ENCODE measurements at places on chromosomes 7 and 10.

DNA sequence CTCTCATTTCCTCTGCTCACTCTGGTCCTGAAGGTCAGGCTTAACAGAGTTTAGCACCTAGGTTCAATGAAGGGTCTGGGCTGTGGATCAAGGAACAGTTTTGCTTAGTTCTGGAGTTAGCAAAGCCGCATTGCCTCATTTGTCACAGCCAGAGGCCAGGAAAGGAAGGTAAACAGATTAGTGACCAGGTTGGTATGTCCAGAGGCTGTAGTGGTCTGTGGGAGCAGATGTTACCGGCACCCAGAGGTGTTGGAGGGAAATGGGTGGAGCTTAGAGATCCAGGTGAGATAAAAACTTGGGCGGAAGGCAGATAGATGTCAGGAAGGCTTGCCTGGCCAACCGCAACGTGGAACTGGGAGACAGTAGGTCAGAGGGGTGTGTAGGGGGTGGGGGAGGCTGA, 36.6 kb upstream of the ZMIZ2 start:
- DNase-seq, result no peak

- DNase-seq, result peak; percentile 76
These were observed 162.2 kb upstream of the TNS3 start for GRCh38 chr7:47743965-47744591.

GRCh38 chr10:69492746-69493462, 41.6 kb downstream of the TSPAN15 start:
- no peak for DNase-seq

- DNase-seq, result no peak
These were observed 48.4 kb downstream of the LHPP start for GRCh38 chr10:124509880-124510632.

- DNase-seq, result no peak
These were observed 32.7 kb upstream of the NRCAM start for GRCh38 chr7:108488768-108489538.

- DNase-seq, result no peak
These were observed 226.4 kb downstream of the MAGI2 start for GRCh38 chr7:79227044-79227443.

- no peak for DNase-seq
These were observed 119.1 kb upstream of the FAM3C start for GRCh38 chr7:121515229-121515628.

DNA sequence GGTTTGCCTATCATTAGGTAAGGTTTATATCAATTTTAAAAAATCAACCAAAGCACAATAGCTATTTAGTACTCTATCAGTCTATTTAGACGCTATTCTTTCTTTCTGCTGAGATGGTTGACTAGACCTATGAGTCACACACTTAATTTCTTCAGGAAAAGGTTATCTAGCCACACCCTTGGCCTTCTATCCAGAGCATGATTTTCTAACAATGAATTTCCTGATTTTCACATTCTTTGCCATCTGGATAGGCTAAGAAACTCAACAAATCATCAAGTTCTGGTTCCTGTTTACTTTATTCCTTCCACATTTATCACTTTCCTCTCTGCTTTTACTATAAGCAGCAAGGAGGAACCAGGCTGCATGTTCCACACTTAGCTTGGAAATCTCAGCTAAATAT, 8.1 kb downstream of the PRPS1L1 start:
- DNase-seq, result no peak

- DNase-seq, result no peak
These were observed 511.4 kb upstream of the GALNT17 start for GRCh38 chr7:70620333-70621055.

DNA sequence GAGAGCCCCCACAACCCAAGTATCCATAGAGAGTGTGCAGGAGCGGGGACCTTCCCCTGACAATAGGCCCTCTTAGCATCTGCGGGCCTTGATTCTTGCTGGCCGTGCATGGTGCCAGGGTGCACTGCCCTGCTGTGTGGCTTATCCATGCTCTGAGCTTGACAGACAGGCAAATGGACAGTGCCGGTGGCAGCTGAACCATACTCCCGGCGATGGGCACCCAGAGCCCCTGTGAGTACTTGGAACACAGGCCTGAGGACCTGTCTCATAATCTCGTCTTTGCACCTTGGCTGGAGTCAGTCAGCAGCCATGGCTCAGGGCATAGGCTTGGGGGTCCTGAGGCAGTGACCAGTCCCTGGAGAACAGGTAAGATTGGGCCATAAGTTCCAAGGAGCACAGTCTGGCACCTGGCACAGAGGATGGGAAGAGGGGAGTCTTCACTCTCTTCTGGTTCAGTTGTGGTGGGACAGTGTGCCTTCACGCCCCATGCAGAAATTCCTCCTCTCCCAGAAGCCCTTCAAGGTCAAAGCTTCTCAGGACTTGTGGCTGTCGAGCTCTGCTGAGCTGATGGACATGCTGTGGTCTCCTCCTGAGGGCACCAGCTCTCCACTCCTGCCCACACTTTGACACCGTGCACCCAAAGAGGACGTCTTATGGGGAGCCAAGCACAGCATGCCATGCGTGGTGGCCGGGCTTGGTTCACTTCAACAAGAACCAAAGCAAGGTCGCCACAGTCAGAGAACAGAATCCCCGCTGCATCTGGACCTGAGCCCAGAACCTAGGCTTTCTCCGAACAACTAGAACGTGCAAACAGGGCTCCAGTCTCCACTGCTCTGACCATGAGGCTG, 59.4 kb upstream of the CAMK2B start:
- DNase-seq, result peak; percentile 83

- no peak for DNase-seq
These were observed 49.4 kb downstream of the DNAJC1 start for GRCh38 chr10:21954132-21954531.

Data from lower leg skin (tissue), 4 donors.